ENCODE measurements at places on chromosomes 12 and 14.

- no peak for DNase-seq
Measured at GRCh38 chr14:80494769-80495168, 283.5 kb upstream of the DIO2 start.

DNA sequence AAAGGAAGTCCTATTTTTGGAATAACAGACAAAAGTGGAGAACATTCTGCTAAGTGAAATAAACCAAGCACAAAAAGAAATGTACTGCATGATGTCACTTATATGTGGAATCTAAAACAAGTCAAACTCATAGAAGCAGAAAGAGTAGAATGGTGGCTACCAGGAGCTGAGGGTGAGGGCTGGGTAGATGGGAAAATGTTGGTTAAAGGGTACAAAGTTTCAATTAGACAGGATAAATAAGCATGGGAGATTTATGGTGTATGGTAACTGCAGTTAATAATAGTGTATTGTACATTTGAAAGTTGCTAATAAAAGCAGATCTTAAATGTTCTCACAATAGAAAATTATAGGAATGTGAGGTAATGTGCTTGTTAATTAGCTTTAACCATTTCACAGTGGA, 12.8 kb downstream of the LUM start:
- no peak for DNase-seq

GRCh38 chr12:97877404-97877803, 414.8 kb downstream of the RMST start:
- DNase-seq = no peak

GRCh38 chr12:80412343-80412953, 31.6 kb upstream of the PTPRQ start:
- DNase-seq = no peak

GRCh38 chr12:31205054-31205453, 120.9 kb downstream of the SINHCAF start:
- no peak for DNase-seq

DNA sequence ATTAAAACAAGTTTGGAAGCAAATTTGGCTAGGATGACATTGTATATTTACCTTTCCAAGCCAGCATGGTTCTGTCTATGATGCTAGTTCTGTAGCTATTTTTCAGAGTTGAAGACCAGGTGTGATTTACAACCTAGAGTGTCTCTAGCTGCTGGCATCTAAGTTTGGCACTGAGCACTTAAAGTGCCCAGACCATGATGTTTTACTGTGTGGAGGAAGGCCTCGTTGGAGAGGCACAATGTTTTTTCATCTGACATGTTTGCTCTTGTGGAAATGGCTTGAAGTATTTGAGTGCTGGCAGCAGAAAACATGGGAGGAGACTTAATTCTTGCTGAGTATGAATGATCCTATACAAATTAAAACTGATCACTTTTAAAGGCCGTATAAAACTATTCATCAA, 13.0 kb upstream of the C12orf71 start:
- DNase-seq = no peak

GRCh38 chr12:109009766-109010165, 11.1 kb downstream of the SVOP start:
- no peak for DNase-seq

DNA sequence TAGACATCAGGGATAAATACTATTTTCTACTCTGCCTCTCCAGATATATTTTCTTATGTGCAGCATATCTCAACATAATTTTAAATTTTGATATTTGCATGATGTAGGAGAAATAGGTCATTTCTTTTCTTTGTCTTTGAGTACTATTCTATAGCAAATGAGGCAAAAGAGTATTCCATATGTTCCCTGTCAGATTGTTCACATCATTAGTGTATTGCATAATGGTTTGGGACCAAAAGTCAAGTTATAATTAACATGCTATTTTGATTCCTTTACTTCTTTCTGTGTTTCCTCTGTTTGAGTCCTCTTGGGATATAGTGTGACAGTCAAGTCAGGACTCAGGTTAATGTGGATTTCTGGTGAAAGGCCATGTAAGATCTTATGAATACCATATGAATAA, 864.6 kb upstream of the FBXO33 start:
- DNase-seq = no peak

- no peak for DNase-seq
Measured at GRCh38 chr12:16325426-16325825, 22.0 kb upstream of the MGST1 start.

GRCh38 chr12:132329720-132330548, 545 bp upstream of the GALNT9 start:
- no peak for DNase-seq

DNA sequence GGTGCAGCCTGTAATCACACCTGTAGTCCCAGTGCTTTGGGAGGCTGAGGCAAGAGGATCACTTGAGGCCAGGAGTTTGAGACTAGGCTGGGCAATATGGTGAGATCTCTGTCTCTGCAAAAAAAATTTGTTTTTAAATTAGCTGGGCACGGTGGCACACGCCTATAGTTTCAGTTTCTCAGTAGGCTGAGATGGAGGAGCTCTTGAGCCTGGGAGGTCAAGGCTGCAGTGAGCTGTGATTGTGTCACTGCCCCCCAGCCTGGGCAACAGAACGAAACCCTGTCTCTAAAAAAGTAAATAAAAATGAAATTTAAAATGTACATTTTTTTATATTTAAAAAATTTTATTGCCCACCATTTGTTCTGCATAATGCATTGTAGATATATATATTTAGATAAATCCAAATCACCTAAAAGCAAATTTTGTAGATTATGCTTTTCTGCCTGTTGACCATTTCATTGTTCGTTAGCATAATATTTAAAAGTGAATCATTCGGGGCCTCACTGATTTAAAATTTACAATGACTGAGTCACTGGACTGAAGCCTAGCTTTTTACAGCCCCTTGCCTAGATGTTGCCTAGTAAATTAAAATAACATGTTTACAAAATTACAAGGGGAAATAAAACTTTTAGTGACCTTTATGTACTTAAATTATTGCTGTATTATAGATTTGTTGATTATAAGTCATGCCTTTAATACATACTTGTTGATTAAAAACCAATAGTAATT, 87.9 kb downstream of the USP15 start:
- DNase-seq = no peak

DNA sequence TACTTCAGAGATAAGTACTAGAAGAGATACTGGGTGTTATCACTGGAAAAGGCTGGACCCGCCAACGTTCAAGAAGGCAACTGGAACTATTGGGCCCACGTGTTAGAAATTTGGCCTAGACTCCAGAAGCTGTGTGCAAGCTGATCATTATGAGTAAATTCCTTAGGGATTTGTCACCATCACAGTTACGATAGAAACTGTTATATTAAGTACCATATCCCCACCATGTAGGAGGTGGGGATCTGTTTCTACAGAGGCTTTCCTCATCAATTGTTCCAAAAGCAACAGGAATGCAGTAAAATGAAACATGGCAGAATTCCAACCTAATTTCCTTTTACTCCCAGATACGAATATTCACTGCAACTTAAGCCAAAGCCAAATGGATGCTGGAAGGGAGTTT, 170.7 kb downstream of the NOVA1 start:
- no peak for DNase-seq

- DNase-seq = peak; percentile 8
Measured at GRCh38 chr12:30823156-30823699, 68.5 kb upstream of the CAPRIN2 start.

GRCh38 chr12:92000597-92000996, 145.0 kb downstream of the BTG1 start:
- DNase-seq = no peak

- no peak for DNase-seq
Measured at GRCh38 chr14:101600891-101601605, 39.8 kb downstream of the DIO3 start.

DNA sequence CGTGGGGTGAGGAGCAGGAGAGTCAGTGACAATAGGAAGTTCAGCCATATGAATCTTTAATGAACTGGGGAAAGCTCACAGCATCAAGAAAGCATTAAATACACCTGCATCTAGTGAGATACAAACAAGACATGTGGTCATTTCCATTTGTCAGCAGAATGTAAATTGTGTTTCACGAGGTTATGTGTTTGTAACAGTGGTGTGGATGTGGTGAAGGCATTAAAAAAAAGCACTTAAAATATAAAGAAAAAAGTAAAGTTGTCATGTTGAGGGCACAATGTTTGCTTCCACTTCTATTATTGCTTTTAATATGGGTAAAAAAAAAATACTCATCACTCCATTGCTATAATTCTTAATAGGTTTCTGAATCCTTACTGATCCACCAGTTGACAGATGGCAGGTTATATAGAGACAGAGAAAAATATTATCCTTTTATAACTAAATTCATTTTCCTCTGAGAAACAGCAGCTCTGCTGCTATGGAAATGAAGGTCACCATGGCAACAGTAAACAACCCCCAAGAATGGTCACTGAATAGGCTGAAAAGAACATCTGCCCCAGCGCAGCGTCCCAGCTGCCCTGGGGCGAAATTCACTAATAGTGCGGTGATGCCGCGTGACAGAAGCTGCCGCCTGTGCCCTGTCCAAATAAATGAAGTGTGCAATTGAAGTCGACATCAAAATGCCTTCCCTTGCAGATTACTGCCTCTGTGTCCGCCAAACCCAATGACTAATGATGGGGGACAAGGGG, 226.1 kb downstream of the FOXN3 start:
- DNase-seq = no peak

DNA sequence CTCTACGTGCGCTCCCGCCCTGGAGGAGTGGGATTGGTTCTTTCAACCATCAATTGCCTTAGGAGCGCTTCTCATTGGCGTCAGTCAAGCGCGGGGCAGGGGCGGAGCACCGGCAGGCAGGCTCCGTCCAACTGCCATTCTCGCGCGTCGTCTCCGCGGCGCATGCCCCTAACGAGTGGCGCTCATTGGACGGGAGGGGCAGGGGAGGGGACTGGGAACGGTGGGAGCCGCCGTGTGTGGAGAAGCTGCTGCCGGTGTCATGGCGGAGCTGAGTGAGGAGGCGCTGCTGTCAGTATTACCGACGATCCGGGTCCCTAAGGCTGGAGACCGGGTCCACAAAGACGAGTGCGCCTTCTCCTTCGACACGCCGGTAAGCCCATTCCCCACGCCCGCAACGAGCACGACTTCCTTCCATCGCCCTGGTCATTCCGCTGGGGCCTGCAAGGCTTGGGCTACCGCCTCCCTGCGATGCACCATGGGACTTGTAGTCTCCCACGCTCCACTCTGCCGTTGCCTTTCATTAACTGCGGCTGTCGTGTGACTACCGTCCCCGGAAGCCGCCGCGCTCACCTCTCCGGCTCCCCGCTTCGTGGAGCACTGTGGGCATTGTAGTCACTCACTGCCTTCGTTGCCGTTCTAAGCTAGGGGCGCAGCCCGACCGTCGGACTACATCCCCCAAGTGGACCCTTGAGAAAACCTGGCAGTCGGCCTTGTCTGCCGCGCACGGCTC, at the start of gene USP5:
Gene USP5 (plus strand): TSS at position 230 of the 730 bp plus-strand sequence. CDS start 30 bp downstream, at position 260.
- peak; percentile 94 for DNase-seq

DNA sequence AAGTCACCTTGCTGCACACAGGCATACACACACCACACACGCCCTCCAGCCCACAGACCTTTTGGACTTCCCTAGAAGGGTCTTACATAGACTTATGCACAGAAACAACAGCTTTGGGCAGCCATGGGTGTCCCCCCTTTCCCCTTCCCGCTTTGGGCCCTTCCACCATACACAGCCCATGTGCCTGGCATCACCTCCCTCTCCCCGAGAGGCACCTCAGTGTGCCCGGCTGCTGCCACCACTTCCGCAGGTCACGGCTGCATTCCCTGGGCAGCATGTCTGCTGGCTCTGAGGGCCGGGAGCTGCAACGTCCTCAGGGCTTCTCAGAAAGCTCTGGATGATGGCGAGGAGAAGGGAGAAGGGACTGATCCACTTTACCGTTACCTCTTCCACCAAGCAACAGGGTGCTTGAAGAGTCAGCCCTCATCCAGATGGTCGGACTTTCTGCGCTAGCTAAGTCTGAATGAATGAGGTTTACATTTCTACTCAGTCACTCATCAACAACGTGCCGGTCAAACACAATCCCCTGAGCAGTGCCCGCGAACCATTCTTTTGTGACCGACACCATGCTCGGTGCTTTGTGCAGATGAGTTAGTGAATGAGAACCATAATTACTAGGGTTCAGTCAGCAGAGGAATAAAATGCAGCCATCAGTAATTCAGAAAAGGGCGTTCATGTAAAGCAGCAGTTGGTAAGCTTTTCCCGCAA, 72.2 kb upstream of the BCL11B start:
- DNase-seq = no peak

DNA sequence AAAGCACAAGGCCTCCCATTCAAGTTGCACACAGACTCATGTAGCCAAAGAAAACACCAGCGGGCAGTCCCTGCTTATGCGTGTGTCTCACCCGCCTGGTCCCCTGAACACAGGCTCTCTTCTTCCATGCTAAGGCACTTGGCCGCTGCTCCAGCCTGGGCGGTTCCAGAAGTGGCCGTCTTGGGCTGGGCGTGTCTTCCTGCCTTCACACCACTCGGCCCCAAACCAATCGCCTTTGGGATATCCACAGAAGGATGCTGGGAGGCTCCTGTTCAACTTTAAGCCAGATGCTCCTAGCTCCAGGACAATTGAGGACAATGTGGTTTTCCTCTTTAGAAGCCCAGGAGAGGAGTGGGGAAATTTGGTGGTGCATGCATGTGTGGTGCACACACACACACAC, 2.2 kb downstream of the SCARB1 start:
- DNase-seq = no peak

DNA sequence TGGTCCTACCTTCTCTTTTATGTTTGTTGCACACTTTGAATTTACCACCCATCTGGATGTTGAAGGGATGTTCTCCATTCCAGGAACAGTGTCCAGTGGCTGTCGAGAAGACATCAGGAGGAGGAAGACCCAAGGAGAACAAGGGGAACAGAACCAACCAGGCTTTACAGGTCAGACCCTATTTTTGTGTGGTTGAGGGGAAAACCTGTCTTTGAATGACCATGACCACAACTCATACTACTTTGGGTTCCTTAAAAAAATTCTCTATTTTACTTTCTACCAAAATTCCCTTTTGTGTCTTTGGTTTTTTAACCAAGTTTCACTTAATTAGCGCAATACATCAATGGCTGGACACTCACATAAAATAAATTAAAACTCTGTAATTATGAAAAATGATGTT, 78.7 kb downstream of the PLXNC1 start:
- DNase-seq = no peak

DNA sequence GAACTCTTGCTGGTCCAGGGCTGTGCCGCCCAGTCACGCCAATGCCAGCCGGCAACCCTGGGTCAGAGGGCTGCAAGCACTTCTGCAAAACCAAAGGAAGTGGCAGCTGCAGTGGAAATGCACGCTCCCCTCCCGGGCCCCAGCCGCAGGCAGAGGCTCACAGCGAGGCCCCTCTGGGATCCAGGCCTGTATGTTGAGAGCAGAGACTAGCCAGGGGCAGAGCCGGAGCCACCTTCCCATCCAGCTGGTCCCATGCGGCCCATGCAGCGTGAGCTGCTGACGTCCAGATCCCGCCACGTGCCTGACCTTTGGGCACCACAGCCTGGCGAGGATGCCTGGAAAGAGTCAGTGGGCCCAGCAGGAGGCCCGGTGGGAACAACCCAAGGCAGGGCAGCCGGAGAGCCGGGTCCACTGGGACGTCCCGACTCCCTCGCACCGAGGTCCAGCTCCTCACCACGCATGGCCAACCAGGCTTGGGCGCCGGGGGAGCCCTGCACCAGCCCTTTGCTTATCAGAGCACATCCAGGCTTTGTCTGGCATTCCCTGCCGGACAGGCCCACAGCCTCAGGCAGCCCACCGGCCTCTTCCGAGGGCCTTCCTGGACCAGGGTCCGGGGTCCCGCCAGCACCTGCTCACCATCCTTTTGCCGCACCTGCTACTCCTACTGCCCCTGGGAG, 4.3 kb downstream of the GPR132 start:
- no peak for DNase-seq
